Suppressor macrophage (primary cell): ENCODE measurements at places on chromosomes 12 and 14.

- no peak for DNase-seq
Measured at GRCh38 chr12:51672334-51672733, 81.3 kb downstream of the SCN8A start.

DNA sequence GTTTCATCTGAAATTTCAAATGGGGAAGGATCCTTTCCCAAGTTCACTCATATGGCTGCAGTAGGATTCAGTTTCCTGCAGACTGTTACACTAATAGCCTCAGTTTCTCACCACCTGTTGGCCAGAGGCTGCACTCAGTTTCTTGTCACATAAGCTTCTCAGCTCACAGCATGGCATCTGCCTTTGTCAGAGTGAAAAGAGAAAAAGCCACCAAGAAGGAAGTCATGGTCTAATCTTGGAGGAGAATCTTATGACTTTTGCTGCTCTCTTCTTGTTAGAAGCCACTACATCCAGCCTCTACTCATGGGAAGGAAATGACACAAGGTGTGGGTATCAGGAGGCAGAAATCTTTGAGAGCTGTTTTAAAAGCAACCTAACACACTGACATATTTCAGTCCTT, 39.4 kb upstream of the BTG1 start:
- no peak for DNase-seq

GRCh38 chr12:63752283-63752682, 27.4 kb upstream of the RXYLT1 start:
- DNase-seq, result no peak

GRCh38 chr12:119204131-119204530, 25.4 kb downstream of the HSPB8 start:
- DNase-seq, result no peak

DNA sequence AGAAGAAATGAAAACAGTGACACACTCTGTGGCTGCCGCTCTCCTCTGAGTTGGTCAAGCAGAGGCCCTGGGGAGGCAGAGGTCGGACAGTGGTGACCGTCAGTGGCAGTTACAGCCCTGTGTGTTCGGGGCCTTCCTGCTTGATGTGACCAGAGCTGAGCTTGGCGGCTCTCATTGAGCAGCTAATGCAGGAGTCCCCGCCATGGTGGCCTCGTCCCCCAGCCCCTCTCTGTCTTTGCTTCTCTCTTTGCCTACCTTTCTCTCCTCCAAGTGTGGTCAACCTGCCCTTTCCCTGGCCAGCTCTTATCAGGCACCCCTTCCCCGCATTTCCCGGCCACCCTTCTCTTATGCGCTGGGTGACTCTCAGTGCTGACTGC, 362.8 kb downstream of the CACNA1C start:
- DNase-seq, result no peak

GRCh38 chr12:25718081-25718731, 165.1 kb upstream of the LMNTD1 start:
- no peak for DNase-seq

DNA sequence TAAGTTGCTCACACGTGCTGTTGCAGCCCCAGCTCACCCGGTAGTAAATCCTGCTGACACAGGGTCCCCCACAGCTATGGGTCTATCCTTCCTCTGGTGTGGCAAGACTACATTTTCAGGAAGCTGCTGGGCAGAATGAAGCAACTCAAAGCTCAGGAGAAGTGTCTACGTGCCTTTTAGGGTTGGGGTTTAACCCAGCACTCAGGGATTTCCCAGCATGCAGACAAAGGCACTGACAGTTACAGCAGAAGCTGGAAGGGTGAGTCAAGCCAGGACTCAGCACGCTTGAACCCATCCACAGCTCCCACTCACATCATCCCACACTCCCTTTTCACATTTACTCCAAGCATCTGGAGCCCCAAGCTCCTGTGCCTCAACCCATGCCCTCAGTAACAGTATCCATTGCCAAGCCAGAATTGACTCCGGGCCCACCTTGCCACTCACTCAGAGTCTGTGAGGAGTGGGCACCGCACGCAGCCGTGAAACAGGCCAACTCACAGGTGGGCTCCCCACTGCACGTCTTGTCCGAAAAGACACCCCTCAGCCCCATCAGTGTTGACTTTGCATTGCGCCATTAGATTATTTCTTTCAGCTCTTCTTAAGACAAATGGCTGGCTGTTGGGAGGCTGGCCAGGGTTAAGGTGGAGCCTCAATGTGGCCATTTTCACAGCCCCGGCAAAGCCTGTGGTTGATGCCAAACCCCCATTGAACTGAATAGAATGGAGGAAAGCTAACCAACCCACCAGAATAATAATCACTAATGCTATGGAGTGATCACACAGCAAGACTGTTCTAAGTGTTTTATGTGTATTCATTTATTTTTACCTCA, 59.6 kb downstream of the ZFP36L1 start:
- DNase-seq, result peak; percentile 91

DNA sequence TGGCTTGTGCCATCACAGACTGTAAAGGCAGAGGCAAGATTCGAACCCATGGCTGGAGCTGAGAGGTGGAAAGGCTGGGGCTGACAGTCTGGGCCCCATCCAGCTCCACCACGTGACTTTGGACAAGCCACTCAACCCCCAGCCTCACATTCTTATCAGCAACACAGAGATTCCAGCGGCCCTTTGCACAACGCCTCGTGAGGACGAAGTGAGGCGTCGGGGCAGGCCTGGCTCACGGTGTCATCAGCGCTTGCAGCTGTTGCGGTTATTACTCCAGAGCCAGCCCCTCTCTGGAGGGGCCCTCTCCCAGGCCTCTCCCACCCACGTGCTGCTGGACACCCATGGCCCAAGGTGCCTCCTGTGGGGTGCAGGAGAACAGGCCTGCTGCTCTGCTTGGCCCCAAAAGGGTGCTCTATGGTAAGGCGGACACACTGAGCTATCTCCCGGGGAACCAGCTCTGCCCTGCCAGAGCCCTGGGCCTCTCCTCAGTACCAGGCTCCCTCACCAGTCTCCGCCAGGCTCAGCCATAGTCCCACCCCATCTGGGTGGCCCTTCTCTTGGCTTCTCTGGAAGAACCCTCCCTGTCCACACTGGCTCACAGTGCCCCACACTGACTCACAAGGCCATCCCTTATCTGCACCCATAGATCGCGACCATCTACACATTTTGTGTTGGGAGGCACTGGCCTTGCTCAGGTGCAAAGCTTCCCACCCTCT, 21.1 kb downstream of the CHGA start:
- DNase-seq, result no peak
